ENCODE measurements at places on chromosomes 11 and 22. TPM values are rescaled to one million over a fixed set of nuclear protein-coding genes. Genes with fewer than 3 reads are reported as not detected.

Gene SAA1
- not detected for polyA plus RNA-seq

Gene MS4A8
- not detected for polyA plus RNA-seq

Gene MTFP1
- 5.8 TPM for polyA plus RNA-seq

Gene OR52H1
- not detected for polyA plus RNA-seq

Gene OR10G7
- polyA plus RNA-seq, result not detected

Gene DCHS1
- 0.12 TPM for polyA plus RNA-seq

Gene C11orf65
- polyA plus RNA-seq, result 2.8 TPM

Gene MYRF
- polyA plus RNA-seq, result not detected

Gene MB
- not detected for polyA plus RNA-seq

Gene DRD2
- not detected for polyA plus RNA-seq

Gene HBG2
- polyA plus RNA-seq, result not detected

Gene TENM4
- polyA plus RNA-seq, result 7.9 TPM

Gene CD6
- polyA plus RNA-seq, result not detected

Data from Purkinje cell (primary cell).